GM10248 (cell line): ENCODE measurements at places on chromosomes 1 and 21.

DNA sequence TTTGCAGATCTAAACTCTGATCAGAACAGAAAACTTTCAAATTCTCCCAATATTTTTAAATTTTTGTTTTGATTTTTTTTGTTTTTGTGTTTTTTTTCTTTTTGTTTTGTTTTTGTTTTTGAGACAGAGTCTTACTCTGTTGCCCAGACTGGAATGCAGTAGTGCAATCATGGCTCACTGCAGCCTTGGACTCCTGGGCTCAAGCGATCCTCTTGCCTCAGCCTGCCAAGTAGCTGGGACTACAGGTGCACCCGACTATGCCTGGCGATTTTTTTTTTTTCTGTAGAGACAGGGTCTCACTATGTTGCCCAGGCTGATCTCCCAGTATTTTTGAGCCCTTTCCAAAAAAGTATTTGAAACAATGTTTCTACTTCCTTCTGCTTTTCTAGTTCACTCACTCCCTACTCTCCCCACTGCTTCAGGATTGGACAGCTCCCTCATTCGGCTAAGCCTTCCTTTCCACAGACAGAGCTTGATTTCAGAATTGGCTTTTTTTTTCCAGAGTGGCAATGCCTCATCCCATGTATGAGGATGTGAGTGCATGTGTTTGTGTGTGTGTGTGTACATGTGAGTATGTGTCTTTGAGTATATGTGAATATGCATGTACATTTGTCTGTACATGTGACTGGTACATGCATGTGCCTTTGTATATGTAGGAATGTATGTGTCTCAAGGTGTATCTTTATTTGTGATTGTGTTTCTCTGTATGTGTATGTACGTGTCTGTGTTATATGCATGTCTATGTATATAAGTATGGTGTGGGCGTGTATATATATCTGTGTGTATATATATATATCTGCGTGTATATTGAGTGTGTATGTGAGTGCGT is 11.9 kb downstream of the LHX4 start:
- DNase-seq = no peak

GRCh38 chr1:182643699-182644098 is 39.5 kb upstream of the RGS16 start:
- DNase-seq = no peak

GRCh38 chr1:167936930-167937708 is at the start of gene MPC2:
MPC2 (minus strand) TSS chr1:167937072; CDS start chr1:167935841, 1,231 bp downstream.
- peak; percentile 63 for DNase-seq

- DNase-seq = no peak
These were observed 36.3 kb upstream of the FAM3B start for GRCh38 chr21:41280115-41280919.

GRCh38 chr1:12511128-12511484 is 106.9 kb downstream of the DHRS3 start:
- DNase-seq = no peak

GRCh38 chr1:30672661-30673060 is 50.7 kb downstream of the MATN1 start:
- no peak for DNase-seq

DNA sequence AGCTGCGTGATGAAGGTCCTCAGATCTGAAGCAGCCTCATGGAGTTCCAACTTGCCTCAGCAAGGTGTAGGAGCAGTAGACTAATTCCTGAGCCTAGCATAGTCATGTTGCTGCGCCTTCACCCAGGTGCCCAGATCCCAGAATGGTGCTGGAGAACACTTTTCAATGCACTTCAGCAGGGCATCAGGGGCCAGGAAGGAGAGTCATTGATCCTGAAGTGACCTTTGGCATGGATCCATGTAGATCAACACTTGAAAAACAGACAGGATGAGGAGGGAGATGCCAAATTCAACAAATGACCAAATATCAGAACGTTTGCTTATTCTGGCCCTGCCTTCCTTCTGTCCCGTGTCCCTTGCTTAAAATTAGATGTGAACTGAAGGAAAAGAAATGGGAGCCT is 91.9 kb downstream of the LEPR start:
- no peak for DNase-seq

DNA sequence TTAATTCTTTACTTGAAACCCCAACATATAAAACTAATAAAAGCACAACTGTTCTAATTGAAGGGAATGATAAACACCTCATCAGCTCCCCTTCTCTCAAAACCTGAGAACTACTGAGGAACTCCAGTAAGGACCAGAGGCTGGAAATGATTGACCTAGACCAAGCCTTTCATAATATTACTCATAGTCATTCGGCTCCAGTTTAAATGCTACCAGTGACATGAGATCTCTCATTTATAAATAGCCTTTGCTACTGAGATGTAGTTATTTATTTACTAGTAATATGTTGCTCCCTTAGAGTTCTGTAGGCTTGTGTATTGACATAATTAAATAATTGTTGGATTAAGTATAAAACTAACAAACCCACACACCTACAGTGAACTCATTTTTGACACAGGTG is 209.8 kb upstream of the PRMT6 start:
- no peak for DNase-seq

DNA sequence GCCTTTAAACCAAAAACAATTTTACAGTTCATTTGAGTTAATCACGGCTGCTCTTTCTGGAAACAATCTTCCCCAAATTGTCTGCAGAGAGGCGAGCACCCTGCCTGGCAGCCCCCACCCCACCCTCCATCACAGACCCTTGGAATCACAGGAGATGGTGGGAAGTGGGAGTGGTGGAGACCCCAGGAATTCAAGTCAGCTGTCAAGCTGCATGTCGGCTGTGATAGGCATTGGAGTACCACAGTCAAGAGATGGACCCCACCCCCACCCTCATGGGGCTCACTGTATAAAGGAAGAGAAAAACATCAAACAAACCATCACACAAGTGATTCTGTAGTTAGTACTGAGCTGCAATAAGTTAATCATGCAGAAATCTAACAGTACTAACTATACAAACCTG is 360.4 kb downstream of the MATN1 start:
- DNase-seq = no peak

- DNase-seq = no peak
These were observed 432.9 kb downstream of the PLA2G4A start for GRCh38 chr1:187261637-187262036.

GRCh38 chr21:36209626-36210171 is 53.1 kb downstream of the DOP1B start:
- DNase-seq = peak; percentile 55

- DNase-seq = no peak
These were observed 698.6 kb upstream of the B3GALT2 start for GRCh38 chr1:193884848-193885558.

- no peak for DNase-seq
These were observed 12.7 kb upstream of the PCP4 start for GRCh38 chr21:39854572-39854971.

- DNase-seq = no peak
These were observed 45.7 kb downstream of the MACO1 start for GRCh38 chr1:25476186-25477097.

DNA sequence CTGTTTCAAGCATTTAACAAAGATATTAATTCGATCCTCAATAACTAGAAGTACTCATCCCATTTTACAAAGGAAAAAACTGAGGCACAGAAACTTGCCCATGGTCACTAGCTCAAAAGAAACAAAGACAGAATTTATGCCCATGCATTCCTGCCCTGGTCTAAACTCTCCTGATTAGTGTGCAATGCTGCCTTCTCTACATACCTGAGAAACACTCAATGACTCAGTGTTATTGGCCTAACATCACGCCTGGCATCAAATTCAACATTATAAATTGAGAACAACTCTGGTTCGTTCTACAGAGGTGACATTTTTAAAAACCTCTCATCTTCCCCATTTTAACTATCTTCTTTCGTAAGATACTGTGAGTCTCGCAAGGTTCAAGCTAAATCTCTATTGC is 5.2 kb downstream of the APP start:
- no peak for DNase-seq

DNA sequence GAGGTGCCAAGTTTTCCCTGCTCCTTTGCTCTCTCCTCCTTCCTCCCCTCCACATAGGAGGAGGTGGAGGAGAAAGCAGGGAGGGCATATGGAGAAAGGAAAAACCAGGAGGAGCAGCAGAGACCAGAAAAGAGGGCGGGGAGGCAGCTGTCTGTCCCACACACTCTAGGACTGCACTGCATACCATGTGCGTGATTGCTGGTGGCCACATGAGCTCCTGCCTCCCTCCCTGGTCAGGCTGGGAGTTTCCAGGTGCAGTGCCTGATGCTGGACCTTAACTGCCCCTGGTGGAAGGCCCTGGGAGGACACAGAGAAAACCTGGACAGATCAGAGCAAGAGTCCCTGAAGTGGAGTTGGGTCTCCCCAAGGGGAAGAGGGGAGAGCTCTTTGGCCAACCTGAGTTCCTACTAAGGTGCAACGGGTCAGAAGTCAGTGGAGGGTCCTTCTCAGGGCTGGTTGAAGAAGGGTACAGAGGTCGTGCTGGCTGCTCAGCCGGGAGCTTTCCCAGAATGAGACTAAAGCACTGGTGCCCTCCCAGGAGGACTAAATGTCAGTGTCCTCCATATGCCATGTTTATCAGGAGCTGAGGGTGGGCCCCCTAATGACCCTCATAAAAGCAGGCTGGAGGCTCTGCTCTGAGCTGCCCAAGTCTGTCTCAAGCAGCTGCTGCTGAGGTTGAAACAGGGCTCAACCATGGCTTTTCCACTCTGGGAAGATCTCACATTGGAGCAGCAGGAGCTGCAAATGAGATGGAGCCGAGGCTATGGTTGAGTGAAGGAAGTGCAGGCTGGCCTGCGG is 3.5 kb upstream of the LGR6 start:
- no peak for DNase-seq

GRCh38 chr21:15211491-15212133 is 146.8 kb upstream of the NRIP1 start:
- no peak for DNase-seq

- DNase-seq = no peak
These were observed 13.3 kb downstream of the COL6A2 start for GRCh38 chr21:46111193-46111571.

DNA sequence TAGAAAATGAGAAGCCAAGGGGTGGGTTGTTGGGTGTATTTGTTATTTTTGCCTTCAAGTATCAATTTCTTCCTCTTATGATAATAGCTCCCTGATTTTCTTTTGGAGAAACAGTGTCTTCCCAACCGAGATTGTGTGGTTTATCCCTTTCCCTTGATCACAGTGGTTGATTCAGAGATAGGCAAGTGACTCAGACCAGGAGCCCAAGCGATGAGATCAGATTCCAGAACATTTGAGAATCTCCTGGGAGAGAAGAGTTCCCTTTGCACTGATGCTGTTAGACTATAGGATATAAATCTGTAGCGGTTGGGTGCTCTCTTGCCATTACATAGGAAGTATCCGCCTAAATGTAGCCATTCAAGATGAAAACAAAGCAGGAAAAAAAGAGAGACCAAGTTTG is 90.1 kb upstream of the WDR26 start:
- DNase-seq = no peak

- DNase-seq = no peak
These were observed 15.3 kb downstream of the CFH start for GRCh38 chr1:196667131-196667530.

DNA sequence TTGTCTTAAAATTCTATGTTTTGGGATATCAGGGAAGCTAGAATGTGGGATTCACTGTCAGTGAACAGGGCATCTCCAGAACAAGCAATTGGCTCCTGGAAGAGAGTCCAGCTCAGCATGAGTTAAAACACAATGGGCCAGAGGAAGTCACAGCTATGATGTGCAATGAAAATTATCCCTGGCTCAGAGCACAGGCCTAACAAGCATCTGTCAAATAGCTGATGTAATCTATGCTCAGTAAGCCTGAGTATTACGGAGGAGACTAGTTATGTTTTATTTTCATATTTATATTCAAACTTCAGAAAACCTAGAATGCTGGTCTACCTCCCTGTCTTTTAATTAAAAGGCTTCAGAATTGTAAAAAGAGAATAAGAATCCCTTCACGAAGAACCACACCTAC is 41.6 kb downstream of the PARP1 start:
- DNase-seq = no peak

GRCh38 chr1:200316148-200316803 is 93.6 kb downstream of the ZNF281 start:
- DNase-seq = no peak

- no peak for DNase-seq
These were observed 167.7 kb downstream of the RUNX1 start for GRCh38 chr21:34881421-34881820.

DNA sequence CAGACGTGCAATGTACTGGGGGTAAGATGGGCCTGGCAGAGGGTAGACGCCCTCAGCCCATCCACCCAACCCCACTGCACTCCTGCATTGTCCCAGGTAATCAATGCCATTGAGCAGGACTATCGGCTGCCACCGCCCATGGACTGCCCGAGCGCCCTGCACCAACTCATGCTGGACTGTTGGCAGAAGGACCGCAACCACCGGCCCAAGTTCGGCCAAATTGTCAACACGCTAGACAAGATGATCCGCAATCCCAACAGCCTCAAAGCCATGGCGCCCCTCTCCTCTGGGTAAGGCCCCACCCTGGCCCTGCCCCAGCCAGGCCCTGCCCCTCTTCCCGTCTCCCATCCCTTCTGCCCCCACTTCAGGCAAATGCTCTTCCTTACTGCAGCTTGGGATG is 62.4 kb downstream of the LACTBL1 start:
- DNase-seq = no peak

- DNase-seq = no peak
These were observed 159.6 kb downstream of the NFIA start for GRCh38 chr1:61241973-61242381.

DNA sequence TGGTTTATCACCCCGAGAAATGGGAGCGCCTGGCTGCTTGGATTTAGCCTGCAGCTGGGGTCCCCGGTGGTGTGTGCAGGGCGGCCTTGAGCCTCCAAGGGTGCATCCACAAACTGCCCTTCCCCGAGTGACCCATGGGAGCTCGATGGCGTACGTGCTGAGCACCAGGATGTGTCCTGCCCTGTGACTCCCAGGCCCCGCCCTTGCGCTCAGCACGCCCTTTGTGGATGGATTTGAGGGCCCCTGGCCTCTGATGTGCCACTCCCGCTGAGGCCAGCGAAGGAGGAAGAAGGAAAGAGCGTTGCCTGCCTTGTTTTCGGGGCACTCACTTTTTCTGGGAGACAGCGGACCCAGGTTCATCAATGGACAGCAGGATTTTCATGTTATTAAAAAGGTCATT is 1.7 kb upstream of the TFF3 start:
- no peak for DNase-seq

DNA sequence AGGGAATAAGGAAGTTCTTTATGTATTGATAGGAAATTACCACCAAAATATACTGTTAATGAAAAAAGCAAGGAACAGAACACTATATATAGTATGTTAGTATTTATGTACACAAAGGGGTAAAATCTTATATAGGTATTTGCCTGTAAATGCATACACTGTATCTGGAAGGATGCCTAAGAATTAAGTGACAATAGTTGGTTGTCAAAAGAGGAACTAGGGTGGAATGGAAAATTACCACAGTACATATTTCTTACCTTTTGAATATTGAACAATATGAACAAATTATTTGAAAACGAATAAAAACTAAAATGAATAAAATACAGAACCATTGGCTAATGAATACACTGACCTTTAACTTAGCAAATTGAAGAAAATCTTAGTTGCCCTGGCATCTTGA is 13.6 kb downstream of the ARPC5 start:
- no peak for DNase-seq

- DNase-seq = no peak
These were observed 9.5 kb downstream of the SNX27 start for GRCh38 chr1:151621351-151621750.
